ENCODE measurements at places on chromosomes 16 and 17. TPM values are rescaled to one million over a fixed set of nuclear protein-coding genes. Genes with fewer than 3 reads are reported as not detected.

RND2 gene
- total RNA-seq = 5.9 TPM

- DNase-seq = no peak
These were observed 27.5 kb downstream of the ASPA start for GRCh38 chr17:3503285-3503684.

CIAPIN1 gene
- total RNA-seq = 82.6 TPM

- no peak for DNase-seq
These were observed 504 bp upstream of the GOSR1 start for GRCh38 chr17:30476726-30477082.

DNA sequence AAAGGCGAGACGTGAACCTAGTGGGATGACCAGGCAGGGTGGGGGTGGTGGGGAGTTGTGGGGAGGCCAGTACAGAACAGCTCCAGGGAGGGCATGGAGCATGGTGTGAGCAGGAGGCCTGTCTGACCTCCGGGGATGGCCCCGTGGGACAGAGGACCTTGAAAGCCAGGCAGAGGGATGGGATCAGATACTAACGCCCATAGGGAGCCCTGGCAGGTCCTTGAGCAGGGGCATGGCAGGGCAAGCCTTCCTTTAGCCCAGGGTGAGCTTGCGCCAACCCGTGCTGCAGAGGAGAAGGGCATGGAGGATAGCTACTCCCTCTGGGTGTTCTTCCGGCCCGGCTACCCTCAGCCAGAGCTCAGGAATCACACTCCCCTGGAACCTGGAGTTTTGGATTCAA is 35.3 kb downstream of the TMEM235 start:
- no peak for DNase-seq

DNA sequence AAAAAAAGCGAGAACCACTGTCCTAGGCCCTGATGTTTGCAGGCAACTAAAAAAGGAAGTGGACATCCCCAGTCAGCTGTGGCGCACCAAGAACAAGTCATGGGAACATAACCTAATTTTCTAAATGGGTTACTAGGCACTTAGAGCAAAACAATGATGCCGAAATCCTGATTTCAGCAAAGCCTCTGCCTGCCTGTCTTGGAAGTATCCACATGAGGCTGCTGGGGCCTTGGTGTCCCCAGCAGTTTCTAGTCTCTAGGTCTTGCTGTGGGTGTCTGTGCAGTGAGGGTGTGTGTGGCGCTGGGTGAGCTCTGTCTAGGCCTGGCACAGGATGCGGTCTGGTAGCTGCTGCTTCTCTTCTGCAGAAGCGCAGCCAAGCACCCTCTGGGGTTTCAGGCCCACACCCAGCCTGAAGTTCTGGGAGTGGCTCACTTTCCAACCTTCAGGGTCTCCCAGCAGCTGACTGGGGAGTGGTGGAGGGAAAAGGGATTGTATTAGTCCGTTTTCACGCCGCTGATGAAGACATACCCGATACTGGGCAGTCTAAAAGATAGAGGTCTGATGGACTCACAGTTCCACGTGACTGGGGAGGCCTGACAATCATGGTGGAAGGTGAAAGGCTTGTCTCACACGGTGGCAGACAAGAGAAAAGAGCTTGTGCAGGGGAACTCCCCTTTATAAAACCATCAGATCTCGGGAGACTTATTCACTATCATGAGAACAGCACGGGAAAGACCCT is 21.1 kb downstream of the STH start:
- DNase-seq = no peak

LRRC46 gene
- 1.0 TPM for total RNA-seq

CLEC18A gene
- 0.28 TPM for total RNA-seq

CISD3 gene
- total RNA-seq = 17.0 TPM

ALOX15 gene
- 17.0 TPM for total RNA-seq

NOG gene
- total RNA-seq = not detected

ABCC6 gene
- total RNA-seq = 0.36 TPM

GRCh38 chr17:76271669-76272540 is 6.8 kb downstream of the UBALD2 start:
- DNase-seq = peak; percentile 43

GRCh38 chr17:68600931-68601564 is at the start of gene FAM20A:
Gene FAM20A (minus strand): TSS chr17:68601367. CDS start chr17:68600666, 701 bp downstream.
- DNase-seq = peak; percentile 19

DNA sequence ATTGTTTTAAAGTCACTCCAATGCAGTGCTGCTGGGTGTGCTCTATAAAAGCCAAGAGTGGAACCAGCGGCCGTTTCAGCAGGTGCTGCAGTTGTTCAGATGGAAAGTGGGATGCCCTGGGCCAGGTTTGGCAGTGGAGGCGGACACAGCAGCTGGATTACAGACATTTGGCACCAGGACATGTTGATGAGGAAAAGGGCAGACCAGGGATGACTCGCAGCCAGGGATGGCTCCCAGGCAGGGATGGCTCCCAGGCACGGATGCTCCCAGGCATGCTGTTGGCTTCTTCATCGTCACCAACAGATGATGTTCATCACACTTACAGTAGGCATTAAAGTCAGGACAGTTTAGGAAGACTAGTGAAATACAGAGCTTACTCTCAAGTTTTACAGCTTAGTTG is 10.0 kb downstream of the GAN start:
- DNase-seq = no peak

CRISPLD2 gene
- total RNA-seq = 0.54 TPM

GRCh38 chr16:48907906-48908634 is 298.1 kb upstream of the N4BP1 start:
- no peak for DNase-seq

DNA sequence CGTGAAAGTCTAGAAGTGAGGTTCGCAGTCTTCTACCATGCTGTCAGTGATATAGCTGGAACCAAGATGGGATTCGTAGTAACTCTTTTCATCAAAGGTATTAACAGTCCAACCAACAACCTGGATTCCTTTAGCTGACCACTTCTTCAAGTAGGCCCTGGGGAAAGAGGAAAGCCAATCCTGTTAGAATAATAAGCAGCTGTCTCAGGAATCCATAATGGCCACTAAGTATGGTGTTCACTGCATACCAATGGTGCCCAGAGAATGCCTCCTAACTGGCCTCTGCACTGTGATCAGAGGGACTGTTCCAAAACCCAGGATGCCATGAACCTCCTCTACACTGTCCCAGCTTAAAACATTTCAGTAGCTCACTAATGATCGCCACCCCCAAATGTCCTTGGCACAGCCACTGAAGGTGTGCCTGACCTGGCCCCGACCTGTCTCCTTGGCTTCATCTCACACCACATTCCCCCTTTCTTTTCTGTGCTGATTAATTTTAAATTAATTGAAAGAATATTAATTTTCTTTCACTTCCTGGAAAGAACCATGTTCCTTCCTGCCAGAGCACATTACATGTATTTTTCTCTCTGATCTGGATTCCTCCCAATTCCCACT is 18.3 kb downstream of the GDE1 start:
- DNase-seq = no peak

DNA sequence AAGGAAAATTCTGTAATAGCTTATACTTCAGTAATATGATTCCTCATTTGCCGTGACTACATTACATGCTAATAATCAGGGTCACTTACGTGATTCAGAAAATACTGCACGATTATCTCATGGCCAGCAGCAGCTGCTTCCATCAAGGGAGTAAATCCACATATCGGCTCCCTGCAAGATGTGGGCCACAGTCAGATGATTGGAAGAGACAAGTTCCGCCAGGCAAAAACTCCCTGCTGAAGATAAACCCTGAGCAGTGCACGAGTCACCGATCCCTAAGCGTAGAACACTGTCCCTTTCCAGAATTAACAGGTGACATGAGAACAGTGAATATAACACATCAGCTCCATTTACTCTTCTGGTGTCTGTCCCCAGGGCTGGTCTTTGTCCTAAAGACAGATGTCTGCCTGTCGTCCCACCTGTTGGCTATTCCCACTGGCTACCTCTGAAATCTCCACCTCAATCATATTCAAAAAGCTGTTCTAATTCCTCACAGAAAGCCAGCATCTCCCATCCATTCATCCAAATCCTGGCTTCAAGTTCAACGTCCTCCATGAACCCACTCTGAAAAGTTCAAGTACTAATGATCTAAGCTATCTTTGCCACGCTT is 9.3 kb downstream of the ANKS3 start:
- no peak for DNase-seq

TBC1D26 gene
- 2.4 TPM for total RNA-seq

DNA sequence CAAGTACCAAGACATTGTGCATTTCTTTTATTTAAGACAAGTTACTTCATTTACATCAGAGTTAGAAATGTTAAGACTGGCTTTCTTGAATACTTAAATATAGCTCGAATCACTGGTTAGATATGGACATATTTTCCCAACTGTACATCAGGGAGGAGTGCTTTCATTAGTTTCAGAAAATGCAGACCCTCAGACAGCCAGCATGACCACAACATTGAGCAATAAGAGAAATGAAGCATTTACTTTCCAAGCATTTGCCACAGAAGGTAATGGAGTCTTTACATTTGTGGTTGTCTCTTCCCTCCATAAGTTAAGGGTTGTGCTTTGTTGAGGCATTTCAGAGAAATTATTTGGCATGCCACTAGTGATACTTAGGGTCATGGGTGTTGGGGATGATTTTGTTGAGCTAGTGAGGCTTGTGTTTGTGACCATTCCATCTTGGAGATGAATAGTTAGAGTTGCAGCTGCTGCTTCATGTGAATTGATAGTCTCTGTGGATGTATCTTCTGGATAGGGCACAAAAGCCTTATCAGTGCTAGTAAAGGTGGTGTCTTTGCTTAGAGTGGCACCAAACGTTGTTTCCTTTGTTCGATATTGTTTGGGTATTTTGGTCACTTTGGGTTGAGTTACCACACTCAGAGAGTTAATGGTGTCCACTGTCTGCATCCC is 2.1 kb downstream of the OMG start:
- no peak for DNase-seq

- no peak for DNase-seq
These were observed 686 bp downstream of the MLST8 start for GRCh38 chr16:2205967-2206313.

HSD17B1 gene
- 0.64 TPM for total RNA-seq

GRCh38 chr16:58636466-58636865 is 6.8 kb upstream of the CNOT1 start:
- DNase-seq = no peak

CMTM2 gene
- total RNA-seq = 2.1 TPM

GRCh38 chr17:76775021-76775600 is 37.2 kb downstream of the MFSD11 start:
- DNase-seq = no peak

SOX9 gene
- total RNA-seq = 5.1 TPM

GRCh38 chr17:8602679-8603078 is 27.8 kb downstream of the MYH10 start:
- DNase-seq = no peak

GRCh38 chr16:12171206-12171605 is 194.7 kb downstream of the SNX29 start:
- DNase-seq = no peak

CACNG5 gene
- total RNA-seq = not detected

DNA sequence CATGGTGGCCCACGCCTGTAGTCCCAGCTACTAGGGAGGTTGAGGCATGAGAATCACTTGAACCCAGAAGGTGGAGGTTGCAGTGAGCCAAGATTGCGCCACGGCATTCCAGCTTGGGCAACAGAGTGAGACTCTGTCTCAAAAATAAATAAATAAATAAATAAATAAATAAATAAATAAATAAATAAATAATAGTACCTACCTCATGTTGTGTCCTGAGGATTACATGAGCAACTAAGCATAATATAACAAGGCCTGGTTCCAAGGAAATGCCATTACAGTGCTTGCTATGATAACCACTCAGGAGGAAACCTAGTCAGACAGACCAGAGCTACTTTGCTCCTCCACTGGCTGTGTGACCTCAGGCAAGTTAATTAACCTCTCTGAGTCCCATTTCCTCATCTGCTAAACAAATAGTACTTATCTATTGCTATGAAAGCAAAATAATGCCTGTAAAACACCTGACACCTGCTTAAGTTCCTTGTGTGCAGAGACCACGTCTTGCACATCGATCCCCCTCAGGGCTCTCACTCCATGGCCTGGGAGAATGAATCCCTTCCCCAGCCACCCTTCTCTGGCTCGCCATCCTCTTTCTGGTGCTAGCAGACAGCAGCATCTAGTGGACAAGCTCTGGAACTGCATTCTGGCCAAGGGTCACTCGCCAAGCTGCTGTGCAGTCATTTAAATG is 7.5 kb downstream of the EPOP start:
- peak; percentile 74 for DNase-seq

GRCh38 chr16:444027-444426 is 18.6 kb downstream of the RAB11FIP3 start:
- DNase-seq = no peak

FOXJ1 gene
- total RNA-seq = 2.1 TPM

DNA sequence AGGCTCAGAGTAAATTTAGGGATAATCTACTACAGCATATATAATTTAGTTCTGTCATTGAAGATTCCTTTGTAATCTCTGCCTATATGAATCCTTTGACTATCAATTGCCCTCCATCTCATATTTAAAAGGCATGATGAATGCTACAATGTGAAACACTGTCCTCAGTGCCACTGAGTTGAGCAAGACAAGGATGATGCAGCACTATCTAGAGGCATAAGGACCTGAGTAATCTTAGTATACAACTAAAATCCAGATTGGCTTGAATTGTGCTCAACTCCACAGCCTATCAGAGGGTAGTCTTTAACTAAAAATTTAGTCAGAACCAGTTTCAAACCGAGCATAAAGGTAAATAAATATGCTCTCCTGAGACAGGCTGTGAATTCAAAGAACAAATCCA is 11.6 kb upstream of the STRADA start:
- no peak for DNase-seq

CIBAR2 gene
- total RNA-seq = not detected

GPR179 gene
- total RNA-seq = 0.97 TPM

SBK1 gene
- 22.9 TPM for total RNA-seq

DNA sequence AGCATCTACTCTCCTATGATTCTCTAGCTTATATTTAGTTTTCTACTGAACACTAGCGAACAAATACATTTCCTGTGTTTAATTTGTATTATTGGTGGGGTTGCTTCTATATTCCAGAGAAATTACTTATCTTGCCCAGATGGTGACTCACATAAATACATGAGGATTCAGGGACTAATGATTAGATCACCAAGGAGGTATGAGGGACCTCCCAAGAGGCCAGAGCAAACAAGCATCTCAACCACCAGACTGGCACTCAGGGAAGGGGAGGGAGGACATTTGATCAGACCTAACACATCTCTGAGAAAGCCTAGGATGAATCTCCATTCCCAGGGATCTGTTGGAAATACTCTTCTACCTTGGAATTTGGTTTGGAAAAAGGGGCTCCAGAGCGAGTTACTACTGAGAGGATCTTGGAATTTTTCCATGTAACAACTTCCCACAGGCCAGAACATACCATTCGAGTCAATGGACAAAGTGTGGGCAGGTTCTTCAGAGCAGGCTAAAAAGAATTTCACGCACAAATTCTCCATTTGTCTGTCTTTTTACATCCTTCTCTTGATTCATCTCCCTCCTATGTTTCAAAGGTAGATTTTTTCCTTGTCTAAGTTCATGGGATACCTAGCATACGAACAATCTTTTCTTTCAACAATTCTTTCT is 262.6 kb upstream of the MYOCD start:
- DNase-seq = no peak

CLEC19A gene
- not detected for total RNA-seq
